ENCODE measurements at places on chromosomes 13 and 19. TPM values are rescaled to one million over a fixed set of nuclear protein-coding genes. Genes with fewer than 3 reads are reported as not detected.

ZNF460 gene
- total RNA-seq = 24.0 TPM

LGI4 gene
- total RNA-seq = 8.4 TPM

FARSA gene
- total RNA-seq = 37.8 TPM

SEMA6B gene
- total RNA-seq = 7.2 TPM

ZNF829 gene
- total RNA-seq = 2.3 TPM

Measured in left ventricle myocardium inferior (tissue), 1 donor.